ENCODE measurements at places on chromosomes 4 and X.

DNA sequence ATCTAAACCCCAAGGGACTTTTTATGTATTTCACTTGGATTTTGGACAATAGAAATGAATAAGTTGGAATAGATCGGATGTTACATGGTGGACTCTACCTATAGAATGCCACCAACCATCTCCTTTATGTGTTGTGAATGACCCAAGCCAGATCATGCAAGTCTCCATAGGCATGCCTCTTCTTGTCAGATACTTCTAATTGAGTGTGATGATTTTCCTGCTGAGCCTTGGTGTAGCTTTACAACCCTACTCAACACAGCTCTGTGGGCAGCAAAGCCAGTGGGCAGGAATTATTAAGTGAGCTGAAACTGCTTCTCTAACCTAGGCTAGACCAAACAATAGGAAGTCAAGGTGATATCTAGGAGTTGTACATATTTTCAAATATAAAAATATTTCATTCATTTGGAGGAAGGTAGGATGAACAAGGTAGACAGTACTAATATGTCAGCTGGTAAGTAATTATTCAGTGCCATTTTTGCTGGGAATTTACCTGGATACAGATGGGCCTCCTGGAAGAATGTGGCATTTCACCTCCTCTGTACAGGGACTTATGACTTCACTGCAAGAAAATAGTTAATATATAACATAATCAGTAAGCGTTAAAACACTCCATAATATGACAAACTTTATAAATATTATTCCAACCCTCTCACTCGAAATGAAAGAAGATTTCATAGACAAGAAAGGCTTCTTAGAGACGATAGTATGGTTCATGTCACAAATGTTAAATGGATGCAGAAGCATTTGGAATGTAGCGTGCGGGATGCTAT lies 298.0 kb upstream of the FAT1 start:
- peak; percentile 84 for DNase-seq

- DNase-seq: no peak
These were observed 633.9 kb upstream of the CPEB2 start for GRCh38 chr4:14368391-14368790.

DNA sequence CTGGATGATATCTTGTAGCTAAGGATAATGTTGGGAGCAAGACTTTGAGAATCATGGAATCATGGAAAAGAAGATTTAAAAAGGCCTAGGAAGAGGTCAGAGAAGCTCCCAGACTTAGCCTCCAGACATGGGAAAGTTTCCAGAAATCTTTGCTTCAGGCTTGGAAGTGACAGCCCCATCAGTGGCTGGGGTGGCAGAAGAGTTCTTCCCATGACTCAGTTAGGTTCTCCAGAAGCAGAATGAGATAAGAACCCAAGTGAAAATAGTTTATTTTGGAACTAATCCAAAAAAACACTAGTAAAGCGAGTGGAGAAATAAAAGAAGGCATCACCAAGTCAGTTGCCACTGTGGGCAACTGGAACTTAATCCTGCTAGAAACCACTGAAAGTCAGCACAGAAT lies 506.9 kb downstream of the MID1IP1 start:
- peak; percentile 8 for DNase-seq

GRCh38 chr4:48121180-48121579 lies 12.9 kb downstream of the TXK start:
- no peak for DNase-seq

DNA sequence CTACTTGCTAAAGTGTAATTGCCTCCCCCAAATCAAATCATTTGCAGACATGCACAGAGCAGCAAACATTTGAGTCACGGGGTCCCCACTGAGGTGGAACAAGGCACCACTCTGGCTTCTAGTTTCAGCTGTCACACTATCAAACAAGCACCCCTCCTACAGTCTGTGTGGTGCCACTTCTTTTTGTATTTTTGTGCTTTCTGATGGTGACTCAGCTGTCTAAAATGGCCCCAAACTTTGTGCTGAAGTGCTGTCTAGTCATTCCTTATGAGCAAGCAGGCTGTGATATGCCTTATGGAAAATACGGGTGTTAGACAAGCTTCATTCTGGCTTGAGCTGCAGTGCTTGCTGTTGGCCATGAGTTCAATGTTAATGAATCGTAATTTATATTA lies 15.4 kb downstream of the IGFBP7 start:
- peak; percentile 89 for DNase-seq

- peak; percentile 39 for DNase-seq
These were observed 418.8 kb upstream of the ZFP42 start for GRCh38 chr4:187576751-187577150.

DNA sequence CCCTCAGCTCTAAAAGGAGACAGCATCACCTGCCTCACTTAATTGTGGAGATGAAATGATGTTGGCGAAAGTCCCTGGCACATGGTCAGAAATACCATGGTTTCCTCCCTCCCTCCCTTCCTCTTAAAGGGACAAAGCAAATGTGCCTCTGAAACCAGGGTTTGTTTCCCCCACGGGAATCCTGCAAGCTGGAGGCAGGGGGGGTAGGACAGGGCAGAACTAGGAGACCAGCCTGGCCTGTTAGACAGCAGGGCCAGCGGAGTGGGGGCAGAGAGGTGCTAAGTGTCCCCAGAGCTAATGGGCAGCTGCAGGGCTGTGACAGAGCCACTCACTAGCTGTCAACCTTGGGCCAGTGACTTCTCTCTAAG lies 5.7 kb downstream of the RTL5 start:
- no peak for DNase-seq

DNA sequence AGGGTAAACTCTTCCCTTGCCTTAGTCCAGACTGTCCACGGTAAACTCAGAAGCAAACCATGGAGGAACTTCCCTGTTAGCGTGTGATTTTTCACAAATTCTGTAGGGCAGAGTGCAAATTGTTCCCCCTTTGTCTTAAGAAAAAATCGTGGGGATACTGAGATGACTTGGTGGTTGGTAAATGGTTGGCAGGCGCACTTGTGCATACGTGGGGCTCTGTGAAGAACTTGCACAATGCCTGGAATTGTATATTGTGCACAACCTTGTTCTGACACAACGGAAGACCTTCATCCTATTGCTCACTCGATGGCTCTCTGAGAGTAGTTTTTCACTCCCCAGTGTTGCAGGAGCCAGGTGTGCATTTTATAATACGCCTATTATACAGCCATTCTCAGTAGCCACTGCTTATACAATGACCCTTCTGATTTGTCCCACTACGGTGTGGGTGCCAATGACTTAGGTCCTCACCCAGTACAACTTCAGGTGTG lies 150.0 kb downstream of the SPRY1 start:
- no peak for DNase-seq

DNA sequence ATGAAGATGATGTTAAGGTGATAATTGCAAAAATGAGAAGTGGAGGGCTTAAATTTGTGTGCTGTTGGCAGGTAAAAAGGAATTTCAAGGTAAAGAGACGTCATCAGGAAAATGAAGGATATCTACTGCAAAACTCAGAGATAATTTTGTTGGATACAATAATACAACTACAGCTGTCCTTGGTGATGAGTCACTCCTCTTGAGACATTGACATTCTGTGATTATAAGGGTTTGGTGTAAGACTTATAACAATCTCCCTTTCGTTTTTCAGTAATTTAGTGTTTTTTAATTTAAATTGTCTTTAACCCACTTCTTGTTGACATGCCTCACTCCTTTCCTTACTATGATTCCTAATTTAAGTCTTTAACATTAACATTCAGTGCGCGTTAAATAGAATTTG lies 1074.1 kb upstream of the SLIT2 start:
- no peak for DNase-seq

DNA sequence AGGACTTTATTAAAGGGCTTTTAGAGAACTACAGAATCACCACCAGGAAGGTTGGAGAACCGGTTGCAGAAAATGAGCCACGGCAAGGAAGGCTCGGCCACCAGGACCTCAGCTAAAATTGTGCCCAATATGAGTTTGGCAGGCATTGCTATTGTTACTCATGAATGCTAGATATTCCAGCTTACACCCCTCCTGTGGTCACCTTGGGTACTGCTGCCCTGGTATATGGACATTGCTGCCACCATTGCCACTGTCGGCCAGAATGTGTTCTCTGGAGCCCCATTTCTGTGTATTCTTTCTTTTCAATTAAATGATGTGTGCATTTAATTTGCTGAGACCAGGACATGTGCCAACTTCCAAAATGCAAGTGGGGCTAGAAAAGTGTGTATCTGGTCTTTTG lies 626.7 kb upstream of the BOD1L1 start:
- DNase-seq: peak; percentile 32

DNA sequence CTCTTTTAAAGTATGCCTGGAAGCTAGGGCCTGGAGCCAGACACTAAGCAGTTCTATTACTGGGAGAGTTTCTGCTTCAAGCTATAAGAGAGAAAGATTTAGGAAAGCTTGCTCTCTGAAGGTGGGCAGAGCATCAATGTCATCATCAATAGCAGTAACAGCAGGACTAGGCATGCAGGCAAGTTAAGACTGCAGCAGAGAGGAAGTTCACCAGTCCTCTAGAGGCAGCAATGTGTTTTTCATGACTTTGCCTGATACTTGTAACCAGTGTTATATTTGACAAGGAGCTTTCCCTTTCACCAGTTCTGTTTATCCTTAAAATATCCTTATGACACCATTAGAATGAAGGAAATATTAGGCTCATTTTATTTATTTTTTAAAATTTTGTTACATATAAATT lies 237.9 kb downstream of the KCTD8 start:
- no peak for DNase-seq

- DNase-seq: no peak
These were observed 131.9 kb upstream of the USP9X start for GRCh38 chrX:40953369-40953768.

DNA sequence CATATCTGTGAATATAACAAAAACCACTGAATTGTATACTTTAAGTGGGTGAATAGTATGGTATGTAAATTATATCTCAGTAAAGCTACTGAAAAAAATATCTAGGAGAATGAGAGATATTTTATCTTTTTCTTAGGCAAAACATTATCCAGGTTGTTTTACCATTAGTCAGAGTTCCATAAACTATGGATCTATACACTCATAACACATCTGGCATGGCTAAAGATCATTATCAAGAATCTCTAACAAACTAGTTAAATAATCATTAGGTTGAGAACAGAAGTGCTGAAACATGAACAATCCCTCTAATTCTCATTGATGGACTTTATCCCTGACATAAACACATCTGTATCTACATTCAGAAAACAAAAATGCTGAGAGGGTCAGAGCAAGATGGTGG lies 15.6 kb downstream of the MED14 start:
- no peak for DNase-seq

GRCh38 chr4:27084685-27085361 lies 224.2 kb downstream of the STIM2 start:
- DNase-seq: peak; percentile 17

- no peak for DNase-seq
These were observed 25.3 kb upstream of the LEF1 start for GRCh38 chr4:108193886-108194672.

GRCh38 chr4:81549984-81550383 lies 78.3 kb upstream of the RASGEF1B start:
- no peak for DNase-seq

DNA sequence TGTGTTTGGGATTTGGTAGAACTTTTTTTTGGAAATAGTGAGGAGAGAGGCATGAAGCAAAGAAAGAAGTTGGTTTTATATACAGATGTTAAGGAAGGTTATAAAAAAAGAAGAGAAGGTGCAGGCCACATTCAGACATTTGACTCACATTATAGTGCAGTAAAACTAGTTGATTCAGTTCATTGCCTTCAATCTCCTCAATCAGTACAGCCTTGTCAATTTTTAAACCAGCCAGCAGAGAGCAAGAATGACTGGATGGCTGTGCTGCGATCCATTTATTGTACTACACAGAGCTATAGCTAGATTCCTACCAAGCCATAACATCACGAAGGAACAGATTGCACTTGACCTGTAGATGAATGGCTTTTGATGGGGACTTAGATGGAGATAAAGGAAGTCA lies 79.7 kb upstream of the LSM6 start:
- DNase-seq: peak; percentile 80

DNA sequence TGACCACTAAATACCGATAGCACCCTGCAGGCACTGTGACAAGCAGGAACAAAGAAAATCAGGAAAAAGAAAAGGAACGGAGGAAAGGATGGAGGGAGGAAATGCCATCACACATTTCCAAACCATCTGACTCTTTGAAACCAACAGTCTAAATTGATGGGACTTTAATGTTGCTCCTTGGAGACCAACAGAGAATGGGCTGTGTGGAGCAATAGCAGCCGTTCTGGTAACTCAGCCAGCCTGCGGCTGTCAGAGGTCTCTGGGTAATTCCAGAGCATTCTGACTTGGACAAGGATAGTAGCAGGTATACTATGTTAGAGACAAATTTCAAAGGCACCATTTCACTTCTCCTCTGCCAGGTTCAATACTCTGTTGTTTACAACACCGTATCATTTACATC lies 18.0 kb downstream of the PARM1 start:
- DNase-seq: no peak

- peak; percentile 94 for DNase-seq
These were observed 36.9 kb upstream of the FAT1 start for GRCh38 chr4:186760576-186760975.

GRCh38 chr4:109811707-109812106 lies 3.9 kb upstream of the GAR1 start:
- DNase-seq: no peak

DNA sequence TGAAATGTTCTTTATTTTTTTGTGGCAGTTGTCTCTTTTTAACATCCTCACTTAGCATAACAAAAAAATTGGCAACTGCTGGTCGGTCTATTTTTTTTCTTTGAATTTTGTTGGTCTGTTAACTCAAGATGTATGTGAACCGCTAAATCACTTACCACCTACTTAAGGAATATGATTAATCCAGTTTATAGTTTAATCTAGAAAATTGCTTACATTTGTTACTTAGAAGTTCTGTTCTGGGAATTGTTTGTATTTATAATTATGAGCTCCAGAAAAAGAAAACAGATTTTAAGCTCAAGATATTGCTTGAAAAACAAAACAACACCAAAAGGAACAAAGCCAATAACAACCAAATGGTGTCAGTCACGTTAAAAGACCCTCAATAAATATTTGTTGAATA lies 66.1 kb upstream of the KLHL13 start:
- DNase-seq: no peak

GRCh38 chr4:61543976-61544375 lies 343.9 kb downstream of the ADGRL3 start:
- no peak for DNase-seq
